Activated T-helper 1 cell treated with anti-CD3 and anti-CD28 coated beads, Interleukin-2, amount 50 U/mL, for 16 hours (primary cell): ENCODE measurements at places on chromosomes 2 and 18.

DNA sequence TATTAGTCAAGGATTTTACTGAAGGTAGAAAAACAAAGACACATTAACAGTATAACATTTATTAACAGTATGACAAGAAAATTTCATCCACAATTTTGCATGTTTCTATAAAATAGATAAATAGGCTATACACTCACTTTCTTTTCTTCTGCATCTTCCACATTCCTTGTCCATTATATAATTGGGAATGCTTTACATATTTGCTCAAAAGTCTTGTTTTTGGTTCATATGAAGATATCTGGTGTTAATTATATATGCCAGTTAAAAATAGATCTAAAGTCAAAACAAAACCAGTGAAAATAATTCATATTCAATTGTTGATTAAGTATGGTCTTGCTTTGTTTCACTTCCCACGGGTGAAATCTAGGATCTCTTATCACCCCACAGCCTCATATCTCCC, 53.4 kb downstream of the SERPINB7 start:
- DNase-seq = no peak

DNA sequence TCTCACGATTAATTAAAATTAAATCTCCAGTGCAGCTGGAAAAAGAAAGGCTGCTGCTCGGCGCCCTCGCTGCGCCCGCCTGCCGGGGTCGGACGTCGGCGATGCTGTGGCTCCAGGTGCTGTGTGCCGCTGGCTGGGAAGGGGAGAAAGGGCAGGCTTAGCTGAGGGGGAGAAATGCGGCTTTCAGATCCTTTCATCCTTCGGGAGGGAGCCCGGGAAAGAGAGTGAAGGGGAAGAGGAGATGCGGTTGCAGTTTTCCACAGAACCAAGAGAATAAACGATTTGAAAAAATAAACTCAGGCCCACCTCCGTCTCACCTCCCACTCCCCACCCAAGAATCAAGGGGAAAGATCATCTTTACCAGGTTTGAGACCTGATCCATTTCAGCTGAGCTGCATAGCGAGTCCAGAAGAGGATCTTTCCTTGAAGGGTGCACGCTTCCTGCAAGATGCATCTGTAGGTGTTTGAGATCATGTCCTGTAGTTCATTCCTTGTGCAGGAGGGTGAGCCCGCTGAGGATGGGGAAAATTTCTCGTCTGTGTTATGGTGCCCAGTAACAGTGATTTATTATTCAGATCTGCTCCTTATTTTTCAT, 495 bp downstream of the TMEM169 start:
- no peak for DNase-seq

- DNase-seq = no peak
Observed at GRCh38 chr18:22678486-22678885, 254.6 kb upstream of the RBBP8 start.

DNA sequence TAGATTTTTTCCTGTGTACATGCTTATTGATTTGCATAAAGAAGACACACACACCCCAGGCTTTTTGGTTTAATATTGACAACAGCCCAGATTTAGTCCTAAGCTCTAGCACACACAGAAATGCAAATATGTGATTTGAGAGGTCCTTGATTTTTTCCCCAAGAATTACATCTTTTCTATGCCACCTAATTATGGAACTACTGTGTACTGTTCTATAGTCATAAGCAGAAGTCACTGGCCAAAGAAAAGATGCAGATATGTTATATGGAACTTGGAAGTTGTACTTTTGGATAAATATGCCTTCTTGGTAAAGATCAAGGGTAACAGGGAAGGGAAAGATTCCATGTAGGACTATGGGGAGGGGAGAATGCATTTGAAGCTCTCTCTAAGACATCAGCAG, 105.6 kb downstream of the SETBP1 start:
- no peak for DNase-seq

DNA sequence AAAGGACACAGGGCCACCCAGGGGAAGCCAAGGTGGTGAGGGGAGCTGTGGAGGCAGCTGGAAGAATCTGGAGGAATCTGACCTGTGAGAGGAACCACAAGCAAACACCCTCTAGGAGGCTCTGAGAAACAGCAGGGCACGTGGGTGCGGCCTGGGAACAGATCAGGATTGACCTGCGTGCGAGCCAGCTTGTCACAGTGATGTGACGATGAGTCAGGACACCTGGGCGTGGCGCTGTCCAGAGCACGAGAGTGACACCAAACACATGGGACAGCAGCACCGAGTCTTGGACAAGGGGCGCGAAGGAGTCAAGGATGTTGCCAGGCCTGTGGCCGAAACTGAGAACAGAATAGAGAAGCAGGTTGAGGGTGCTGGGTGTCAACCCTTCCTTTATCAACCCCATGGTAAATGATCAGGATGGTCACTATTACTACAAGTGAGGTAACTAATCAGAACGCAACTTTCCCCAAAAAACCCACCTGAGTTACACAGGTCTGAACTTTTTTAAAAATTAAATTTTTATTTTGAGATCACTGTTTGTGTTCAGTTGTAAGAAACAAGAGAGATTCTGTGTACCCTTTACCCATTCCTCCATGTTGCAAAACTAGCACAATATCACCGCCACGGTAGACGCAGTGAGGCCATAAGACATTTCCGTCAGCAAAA, 637 bp upstream of the SFT2D3 start:
- no peak for DNase-seq
